SJCRH30 (cell line): ENCODE measurements at places on chromosomes 2 and 18. TPM values are rescaled to one million over a fixed set of nuclear protein-coding genes. Genes with fewer than 3 reads are reported as not detected.

- no peak for DNase-seq
- H3K4me3 ChIP-seq: no peak overlapping the region
- H3K36me3 ChIP-seq: no peaks in the 10 kb centered on the region
- peaks cover 36% of the 10 kb centered on the region for H3K4me1 ChIP-seq
Measured at GRCh38 chr2:205868773-205869333, 186.6 kb downstream of the NRP2 start.

GRCh38 chr2:215531284-215531683 is 95.4 kb upstream of the FN1 start:
- no peak for DNase-seq
- peaks cover 17% of the 10 kb centered on the region for H3K4me1 ChIP-seq
- no peaks in the 10 kb centered on the region for H3K27me3 ChIP-seq

DNA sequence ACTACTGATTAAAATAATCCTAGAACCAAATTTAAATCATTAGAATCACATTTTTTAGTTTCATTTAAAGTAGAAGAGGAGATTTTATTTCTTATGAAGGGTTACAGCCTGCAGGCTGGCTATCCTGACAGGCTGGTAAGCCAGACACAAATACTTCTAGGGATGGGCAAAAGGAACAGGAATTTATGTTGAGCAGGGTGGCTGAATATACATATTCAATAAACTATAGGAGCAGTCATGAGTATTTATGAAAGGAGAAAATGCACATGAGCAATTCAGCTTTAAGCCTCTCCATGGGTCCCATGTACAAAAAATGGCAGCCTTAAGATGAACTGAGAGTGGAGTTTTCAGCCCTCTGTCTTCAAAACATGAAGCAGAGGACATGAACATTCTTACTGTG is 182.4 kb downstream of the CTNNA2 start:
- H3K4me1 ChIP-seq: no peaks in the 10 kb centered on the region
- no peak for DNase-seq
- H3K27ac ChIP-seq: no peak overlapping the region
- H3K4me3 ChIP-seq: no peak overlapping the region

- DNase-seq: no peak
- H3K27ac ChIP-seq: no peak overlapping the region
- H3K27me3 ChIP-seq: 0 out of 2 replicates have a peak, but pooled peaks cover 4% of the 10 kb centered on the region
- no peak overlapping the region for H3K4me3 ChIP-seq
Measured at GRCh38 chr2:129794540-129794939, 184.9 kb upstream of the RAB6C start.

The RAB6C gene
- total RNA-seq: not detected in 2 replicates

The PPP1R1C gene
- total RNA-seq: not detected in 2 replicates

The CIAO1 gene
- total RNA-seq: 59.2 and 59.9 TPM in 2 replicates

The GRHL1 gene
- total RNA-seq: 0.48 and 0.79 TPM in 2 replicates
